ENCODE measurements at places on chromosomes 5 and 9. TPM values are rescaled to one million over a fixed set of nuclear protein-coding genes. Genes with fewer than 3 reads are reported as not detected.

- H3K36me3 ChIP-seq: no peaks in the 10 kb centered on the region
- no peaks in the 10 kb centered on the region for H3K4me1 ChIP-seq
- no peak overlapping the region for H3K27ac ChIP-seq
- no peak overlapping the region for H3K4me3 ChIP-seq
Measured at GRCh38 chr9:71676460-71676859, 91.9 kb downstream of the CEMIP2 start.

ATP10B gene
- total RNA-seq: 0.09 TPM

DNA sequence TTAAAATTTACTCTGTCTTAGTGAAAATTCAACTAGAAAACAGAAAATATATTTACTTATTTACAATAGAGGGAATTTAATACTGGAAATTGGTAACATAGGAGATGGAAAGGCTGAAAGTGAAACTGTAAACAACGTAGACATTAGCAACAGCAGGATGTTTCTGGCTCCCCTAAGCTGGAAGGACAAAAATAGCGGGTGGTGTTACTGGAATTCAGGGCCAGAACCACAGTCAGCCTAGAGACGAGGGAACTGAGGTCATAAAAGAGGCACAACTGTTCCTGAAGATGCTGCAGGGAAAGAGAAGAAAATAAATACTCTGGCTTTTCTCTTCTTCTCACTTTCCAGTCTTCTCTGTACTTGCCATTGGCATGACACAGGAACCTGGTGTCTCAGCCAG lies 80.4 kb upstream of the NIPBL start:
- no peaks in the 10 kb centered on the region for H3K36me3 ChIP-seq
- H3K4me3 ChIP-seq: no peak overlapping the region
- H3K4me1 ChIP-seq: no peaks in the 10 kb centered on the region
- no peak overlapping the region for H3K27ac ChIP-seq
- no peaks in the 10 kb centered on the region for H3K27me3 ChIP-seq
- no peak for DNase-seq

GRCh38 chr5:166952048-166952447 lies 1339.4 kb upstream of the WWC1 start:
- no peak overlapping the region for H3K27ac ChIP-seq
- no peaks in the 10 kb centered on the region for H3K36me3 ChIP-seq
- H3K27me3 ChIP-seq: no peaks in the 10 kb centered on the region
- no peak for DNase-seq
- H3K4me1 ChIP-seq: no peaks in the 10 kb centered on the region
- no peak overlapping the region for H3K4me3 ChIP-seq

PCDHGC3 gene
- 0.12 TPM for total RNA-seq

DNA sequence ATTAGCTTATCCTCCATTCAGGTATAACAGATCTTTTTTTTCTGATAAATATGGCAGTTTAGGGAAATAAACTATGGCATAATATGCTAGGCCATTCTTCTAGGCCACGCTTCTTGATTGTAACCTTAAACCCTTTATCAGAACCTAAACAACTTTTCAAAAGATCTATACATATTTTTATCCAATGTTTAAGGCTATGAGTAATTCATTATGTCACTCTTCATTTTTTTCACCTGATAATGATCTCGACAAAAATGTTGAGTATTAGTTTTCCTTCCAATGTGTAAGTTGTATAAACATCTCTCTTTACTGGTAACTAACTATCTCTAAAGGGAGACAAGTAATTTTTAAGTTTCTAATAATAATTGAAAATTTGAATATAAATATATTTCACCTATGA lies 2.4 kb upstream of the PCDHB4 start:
- no peak for DNase-seq
- no peaks in the 10 kb centered on the region for H3K36me3 ChIP-seq

TLR4 gene
- 0.08 TPM for total RNA-seq

TMEFF1 gene
- total RNA-seq: not detected

DNA sequence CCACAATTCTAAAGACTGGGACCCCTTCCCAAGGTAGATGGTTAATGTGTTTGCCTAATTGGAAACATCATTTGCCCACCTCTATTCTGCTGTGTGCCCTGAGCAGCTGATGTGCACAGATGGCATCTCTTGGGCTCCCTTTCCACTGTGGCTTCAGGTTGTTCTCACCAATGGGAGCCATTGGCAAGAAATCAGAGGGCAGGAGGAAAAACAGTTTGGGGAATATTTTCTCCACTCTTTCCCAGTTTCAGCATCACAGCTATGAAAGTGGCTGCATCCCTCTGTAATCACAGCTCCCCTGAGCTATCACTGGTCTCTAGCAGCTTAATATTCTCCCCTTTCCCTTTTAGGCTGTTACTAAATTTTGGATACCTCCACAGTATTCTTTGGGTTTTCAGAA lies 911.6 kb upstream of the SEMA6A start:
- no peak overlapping the region for H3K4me3 ChIP-seq
- DNase-seq: no peak
- no peaks in the 10 kb centered on the region for H3K27me3 ChIP-seq

GRCh38 chr5:177478711-177479646 lies 5.5 kb upstream of the DBN1 start:
- H3K4me3 ChIP-seq: no peak overlapping the region
- no peak for DNase-seq
- peaks cover 32% of the 10 kb centered on the region for H3K4me1 ChIP-seq

RNF224 gene
- total RNA-seq: not detected

DNA sequence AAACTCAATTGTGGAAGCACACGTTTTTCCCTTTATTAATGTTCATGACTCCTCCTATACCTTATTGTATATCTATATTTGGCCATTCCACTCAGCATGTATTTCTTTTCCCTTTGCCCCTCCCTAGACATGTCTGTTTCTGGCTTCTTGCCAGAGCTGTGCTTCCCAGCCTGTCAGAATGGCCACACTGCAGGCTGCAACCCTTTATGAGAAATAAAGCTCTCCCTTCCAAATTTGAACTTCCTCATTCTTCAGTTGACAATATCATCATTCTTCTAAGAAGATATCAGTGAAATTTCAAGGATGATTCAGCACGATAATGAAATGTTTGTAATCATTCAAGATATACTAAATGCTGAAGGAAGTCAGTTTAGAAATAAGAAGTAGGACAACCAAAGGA lies 107.6 kb upstream of the PRSS3 start:
- H3K4me1 ChIP-seq: no peaks in the 10 kb centered on the region
- no peak overlapping the region for H3K4me3 ChIP-seq
- no peak overlapping the region for H3K27ac ChIP-seq
- H3K27me3 ChIP-seq: no peaks in the 10 kb centered on the region

DNA sequence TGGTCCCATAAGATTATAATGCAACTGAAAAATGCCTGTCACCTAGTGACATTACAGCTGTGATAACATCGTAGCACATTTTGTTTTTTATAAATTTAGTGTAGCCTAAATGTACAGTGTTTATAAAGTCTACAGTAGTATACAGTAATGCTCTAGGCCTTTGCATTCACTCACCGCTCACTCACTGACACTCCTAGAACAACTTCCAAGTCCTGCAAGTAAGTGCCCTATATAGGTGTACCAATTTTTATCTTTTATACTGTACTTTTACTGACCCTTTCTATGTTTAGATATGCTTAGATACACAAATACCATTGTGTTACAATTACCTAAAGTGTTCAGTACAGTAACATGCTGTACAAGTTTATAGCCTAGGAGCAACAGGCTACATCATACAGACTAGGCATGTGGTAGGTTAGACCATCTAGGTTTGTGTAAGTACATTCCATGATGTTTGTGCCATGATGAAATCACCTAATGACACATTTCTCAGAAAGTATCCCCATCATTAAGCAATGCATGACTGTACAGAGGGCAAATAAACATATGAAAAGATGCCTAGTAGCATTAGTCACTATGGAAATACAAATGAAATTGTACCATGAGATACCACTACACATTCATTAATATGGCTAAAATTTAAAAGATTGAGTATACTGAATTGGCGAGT lies 127.6 kb downstream of the TRPM6 start:
- no peaks in the 10 kb centered on the region for H3K4me1 ChIP-seq
- H3K36me3 ChIP-seq: no peaks in the 10 kb centered on the region
- no peak overlapping the region for H3K27ac ChIP-seq
- no peak for DNase-seq
- no peak overlapping the region for H3K4me3 ChIP-seq

DNA sequence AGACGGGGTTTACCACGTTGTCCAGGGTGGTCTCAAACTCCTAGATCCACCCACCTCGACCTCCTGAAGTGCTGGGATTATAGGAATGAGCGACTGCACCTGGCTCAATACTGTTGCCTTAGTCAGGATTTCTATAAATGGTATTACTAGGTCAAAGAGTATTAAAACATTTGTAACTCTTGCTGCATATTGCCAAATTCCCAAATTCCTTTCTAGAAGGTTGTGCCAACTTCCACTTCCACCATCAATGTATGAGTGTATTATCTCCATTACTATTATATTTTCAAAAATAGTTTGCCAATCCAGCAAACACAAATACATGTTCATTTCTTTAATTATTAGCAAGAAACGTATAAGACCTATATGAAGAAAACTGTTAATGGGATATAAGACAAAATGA lies 10.6 kb downstream of the PTGR1 start:
- no peak overlapping the region for H3K4me3 ChIP-seq
- no peaks in the 10 kb centered on the region for H3K36me3 ChIP-seq

CENPH gene
- total RNA-seq: 6.5 TPM

DNA sequence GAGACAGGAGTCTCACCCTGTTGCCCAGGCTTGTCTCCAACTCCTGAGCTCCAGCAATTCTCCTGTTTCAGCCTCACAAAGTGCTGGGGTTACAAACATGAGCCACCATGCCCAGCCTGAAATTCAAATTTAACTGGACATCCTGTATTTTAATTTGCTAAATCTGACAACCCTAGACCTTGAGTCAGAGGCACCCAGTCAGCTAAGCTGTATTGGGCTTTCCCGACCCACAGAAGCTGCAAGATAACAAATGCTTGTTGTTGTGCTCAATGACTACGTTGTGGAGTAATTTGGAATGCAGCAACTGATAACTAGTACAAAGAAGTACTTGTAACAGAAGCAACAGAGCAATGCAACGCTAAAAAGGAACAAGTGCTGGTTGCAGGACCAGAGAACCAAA lies 533.1 kb downstream of the NTRK2 start:
- DNase-seq: no peak
- no peak overlapping the region for H3K27ac ChIP-seq
- H3K4me1 ChIP-seq: no peaks in the 10 kb centered on the region
- no peaks in the 10 kb centered on the region for H3K27me3 ChIP-seq
- no peak overlapping the region for H3K4me3 ChIP-seq
- H3K36me3 ChIP-seq: no peaks in the 10 kb centered on the region

DNA sequence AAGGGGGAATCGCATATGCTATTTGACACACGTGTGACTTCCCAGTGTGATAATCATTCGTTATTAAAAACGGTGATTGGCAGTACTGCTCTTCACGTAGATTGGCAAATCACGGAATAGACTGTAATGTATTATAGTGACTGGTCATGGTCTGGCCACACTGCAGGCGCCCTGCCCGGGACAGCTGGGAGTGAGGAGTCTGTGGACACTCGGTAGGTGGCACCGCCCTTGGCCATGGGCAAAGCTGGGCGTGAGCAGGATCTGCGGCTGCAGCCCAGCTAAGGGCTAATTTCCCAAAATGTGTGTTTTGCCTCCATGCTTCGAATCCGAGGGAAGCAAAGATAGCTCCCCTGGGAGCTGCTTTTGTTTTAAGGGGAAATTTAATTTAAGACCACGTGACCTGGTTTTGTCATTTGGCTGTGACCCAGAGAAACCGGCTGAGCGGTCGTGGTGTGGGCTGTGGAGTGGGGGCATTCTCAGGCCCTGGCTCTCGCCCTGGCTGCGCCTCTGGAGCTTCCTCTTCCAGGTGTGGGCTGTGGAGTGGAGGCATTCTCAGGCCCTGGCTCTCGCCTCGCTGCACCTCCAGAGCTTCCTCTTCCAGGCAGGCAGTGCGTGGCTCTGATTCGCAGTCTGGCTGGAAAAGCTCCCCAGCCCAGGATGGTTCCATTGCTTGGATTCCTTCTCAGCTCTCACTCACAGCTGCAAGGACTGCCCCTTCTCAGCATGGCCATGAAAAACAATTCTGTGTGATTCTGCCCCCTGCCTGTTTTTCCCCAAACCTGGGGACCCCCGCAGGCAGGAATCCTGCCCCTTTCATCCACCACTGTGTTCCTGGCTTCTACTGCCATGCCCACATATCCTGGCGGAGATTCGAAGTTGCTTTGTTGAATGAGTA lies 131.1 kb downstream of the OLFM1 start:
- H3K4me1 ChIP-seq: no peaks in the 10 kb centered on the region
- no peak overlapping the region for H3K4me3 ChIP-seq
- no peak for DNase-seq
- peaks cover 58% of the 10 kb centered on the region for H3K27me3 ChIP-seq
- no peaks in the 10 kb centered on the region for H3K36me3 ChIP-seq

DNA sequence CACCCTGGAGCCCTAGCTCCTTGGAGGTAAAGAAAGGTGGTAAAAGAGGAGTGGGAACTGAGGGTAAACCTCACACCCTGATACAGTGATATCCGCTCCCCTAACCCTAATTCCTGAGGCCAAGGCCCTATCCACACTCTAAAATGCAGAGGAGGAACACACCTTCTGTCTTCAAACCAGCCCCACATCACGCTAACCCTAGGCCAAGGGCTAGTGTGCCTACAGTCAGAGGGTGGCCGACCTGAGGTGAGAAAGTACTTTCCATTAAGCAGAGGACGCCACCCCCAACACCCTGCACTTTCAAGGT lies 590 bp downstream of the HDAC3 start:
- H3K27me3 ChIP-seq: no peaks in the 10 kb centered on the region
- peaks cover 40% of the 10 kb centered on the region for H3K4me1 ChIP-seq
- peak overlapping the region; percentile 79 for H3K27ac ChIP-seq

FOXD4L4 gene
- not detected for total RNA-seq

GRCh38 chr9:129320575-129321285 lies 142.7 kb upstream of the IER5L start:
- peaks cover 32% of the 10 kb centered on the region for H3K27me3 ChIP-seq
- no peaks in the 10 kb centered on the region for H3K36me3 ChIP-seq
- peak; percentile 48 for DNase-seq

All from T-cell (primary cell).